CD4-positive, alpha-beta T cell treated with Interleukin-17A for 1 hour (primary cell): ENCODE measurements at places on chromosomes 6 and 20.
A peak's percentile ranks its signal among the peaks of the same experiment; 100 is the strongest.

DNA sequence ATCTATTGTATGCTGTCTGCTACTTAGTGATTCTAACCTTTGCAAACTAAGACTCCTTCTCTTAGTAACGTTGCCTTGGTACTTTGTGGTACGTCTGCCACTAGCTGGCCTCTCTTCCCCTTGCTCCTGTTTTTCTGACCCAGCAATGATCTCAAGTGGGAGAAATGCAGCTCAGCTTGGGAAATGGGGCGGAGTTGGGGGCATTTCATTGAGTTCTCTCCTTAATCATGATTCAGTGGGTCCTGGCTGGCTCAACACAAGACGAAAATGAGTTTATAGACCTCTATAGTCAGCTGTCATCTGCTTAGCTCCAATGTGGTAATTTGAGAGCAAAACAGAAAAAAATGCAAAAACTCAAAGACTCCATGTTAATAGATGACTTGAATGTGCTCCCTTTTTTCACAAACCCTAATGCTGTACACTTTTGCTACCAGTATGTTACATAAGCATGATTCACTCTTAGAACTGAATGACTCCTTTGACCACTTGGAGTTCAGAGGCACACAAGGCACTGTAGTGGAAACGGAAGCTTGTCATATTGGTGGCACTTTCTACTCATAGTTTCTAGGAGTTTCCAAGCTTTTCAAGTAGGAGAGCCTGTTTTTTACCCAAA, 55.3 kb upstream of the SOX4 start:
- DNase-seq, result no peak

DNA sequence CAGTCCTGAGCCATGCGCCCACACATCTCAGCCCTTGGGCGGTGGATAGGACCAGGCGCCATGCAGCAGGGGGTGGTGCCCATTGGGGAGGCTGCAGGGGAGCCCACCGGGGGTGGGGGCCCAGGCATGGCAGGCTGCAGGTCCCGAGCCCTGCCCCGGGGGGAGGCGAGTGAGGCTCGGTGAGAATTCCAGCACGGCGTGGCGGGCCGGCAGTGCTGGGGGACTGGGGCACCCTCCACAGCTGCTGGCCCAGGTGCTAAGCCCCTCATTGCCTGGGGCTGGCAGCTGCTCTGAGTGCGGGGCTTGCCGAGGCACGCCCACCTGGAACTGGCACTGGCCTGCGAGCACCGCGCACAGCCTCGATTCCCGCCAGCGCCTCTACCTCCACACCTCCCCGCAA, 21.6 kb upstream of the PRL start:
- no peak for DNase-seq

DNA sequence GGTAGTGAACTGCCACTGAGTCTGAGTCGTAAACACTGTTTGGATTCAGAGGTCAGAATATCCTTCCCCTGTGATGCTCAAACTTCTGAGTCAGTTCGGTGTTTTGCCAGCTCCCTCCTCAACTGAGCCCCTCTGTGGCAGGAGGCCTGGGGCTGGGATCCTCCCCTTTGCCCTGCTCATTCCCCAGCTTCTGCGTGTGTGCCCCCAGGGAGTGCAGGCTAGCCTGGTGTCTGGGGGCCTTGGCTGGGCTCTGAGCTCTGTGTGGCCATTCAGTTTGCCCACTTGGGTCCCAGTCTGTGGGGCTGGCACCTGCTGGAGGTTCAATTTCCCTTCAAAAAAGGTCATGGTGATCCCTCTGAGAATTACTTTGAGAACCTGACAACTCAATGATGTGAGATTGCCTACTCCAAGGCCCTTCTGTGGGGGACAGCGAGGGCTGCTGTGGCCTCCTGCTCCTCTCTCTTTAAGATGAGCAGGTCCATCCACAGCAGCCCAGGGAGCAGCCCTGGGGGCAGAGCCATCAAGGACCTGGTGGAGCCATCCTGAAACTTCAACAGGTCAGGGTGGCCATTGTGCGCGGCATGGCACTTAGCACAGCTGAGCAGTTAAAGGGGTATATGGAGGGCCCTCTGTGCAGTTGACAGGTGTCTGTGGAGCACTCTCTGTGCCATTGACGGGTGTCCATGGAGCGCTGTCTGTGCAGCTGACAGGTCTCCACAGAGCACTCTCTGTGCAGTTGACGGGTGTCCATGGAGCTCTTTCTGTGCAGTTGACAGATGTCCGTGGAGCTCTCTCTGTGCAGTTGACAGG, 147.2 kb downstream of the SYCP2 start:
- DNase-seq, result no peak

DNA sequence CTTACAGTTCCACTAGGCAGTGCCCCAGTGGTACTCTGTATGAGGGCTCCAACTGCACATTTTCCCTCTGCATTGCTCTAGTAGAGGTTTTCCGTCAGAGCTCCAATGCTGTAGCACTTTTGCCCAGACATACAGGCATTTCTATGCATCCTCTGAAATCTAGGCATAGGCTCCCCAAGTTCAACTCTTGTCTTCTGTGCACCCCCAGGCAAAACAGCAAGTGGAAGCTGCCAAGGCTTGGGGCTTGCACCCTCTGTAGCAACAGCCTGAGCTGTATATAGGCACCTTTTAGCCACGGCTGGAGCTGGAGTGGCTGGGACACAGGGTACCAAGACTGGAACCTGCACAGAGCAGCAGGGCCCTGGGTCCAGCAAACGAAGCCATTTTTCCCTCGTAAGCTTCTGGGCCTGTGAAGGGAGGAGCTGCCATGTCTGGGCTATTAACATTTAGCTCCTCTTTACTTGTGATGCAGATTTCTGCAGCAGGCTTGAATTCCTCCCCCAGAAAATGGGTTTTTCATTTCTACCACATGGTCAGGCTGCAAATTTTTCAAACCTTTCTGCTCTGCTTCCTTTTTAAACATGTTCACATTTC, 596.2 kb upstream of the ADGRB3 start:
- no peak for DNase-seq

GRCh38 chr6:3456898-3457709, at the start of gene SLC22A23:
SLC22A23 (minus strand) TSS chr6:3457050; CDS start chr6:3456559, 491 bp downstream.
- DNase-seq, result peak; percentile 76

DNA sequence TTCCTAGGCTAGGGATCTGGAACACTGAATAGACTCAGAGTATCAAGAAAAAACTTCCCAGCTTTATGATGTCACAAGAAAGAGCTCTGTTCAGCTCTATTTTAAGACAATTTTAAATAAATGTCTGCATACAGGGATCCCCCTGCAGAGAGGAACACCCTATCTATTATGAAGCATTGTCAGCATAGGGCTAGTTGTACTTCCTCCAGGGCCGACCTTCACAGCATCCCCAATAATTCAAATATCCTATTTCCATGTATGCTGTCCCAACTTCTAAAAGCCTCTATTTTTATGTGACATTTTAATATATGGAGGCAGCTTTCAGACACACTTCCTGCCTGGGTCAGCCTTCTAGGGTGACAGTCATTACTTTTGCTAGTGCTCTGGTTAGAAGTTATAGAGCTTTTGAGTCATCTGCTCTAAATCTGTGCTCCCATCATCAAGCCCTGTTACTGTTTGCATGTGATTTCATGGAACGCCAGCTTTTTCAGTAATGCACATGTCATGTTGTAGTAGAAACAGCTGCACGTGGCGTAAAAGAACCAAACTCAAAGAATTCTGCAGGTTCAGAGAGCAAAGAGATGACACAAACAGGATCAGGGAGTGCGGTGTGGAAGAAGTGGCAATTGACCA, 189.2 kb downstream of the ADGB start:
- DNase-seq, result no peak

- no peak for DNase-seq
Measured at GRCh38 chr6:5325173-5325572, 63.9 kb downstream of the FARS2 start.

GRCh38 chr6:109793792-109794191, 102.7 kb downstream of the FIG4 start:
- DNase-seq, result no peak

- DNase-seq, result peak; percentile 75
Measured at GRCh38 chr20:62010551-62011402, 54.9 kb downstream of the TAF4 start.

DNA sequence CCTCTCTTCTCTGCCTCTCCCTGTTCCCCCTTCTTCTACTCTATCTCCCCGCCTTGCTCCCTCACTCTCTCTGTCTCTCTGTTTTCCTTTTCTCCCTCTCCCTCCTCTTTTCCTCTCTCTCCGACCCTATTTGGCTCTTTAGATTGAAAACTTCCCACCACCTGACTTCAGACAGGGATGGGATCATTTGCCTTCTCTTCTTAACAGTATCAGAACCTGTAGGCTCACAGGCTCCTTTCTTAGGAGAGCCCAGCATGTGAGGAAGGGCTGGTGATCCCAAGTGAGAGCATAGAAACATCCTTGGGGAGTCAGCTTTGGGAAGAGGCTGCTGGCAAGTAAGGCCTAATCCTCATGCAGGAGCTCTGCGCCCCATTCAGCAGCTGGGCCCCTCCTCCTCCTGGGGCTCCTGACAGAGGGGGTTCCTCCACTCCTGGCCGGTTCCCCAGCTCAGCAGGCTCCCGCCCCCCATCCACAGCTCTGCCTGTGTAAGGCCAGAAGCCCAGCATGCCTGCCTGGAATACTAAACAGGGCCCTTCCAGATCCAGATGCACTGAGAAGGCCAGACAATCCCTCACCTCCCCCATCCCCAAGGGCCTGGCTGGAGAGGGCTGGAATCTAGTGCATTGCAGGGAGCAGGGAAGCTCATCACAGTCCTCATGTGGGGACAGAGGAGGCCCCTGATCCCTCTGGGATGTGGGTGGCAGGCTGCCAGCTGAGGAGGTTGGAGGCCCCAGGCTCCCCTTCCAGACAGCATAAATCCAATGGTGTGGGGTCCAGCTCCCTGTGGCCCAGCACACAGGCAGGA, 93.4 kb downstream of the PTPRT start:
- DNase-seq, result no peak

GRCh38 chr6:108597572-108598304, 37.0 kb downstream of the FOXO3 start:
- DNase-seq, result no peak

GRCh38 chr6:102571236-102571908, 1177.9 kb downstream of the GRIK2 start:
- DNase-seq, result no peak

DNA sequence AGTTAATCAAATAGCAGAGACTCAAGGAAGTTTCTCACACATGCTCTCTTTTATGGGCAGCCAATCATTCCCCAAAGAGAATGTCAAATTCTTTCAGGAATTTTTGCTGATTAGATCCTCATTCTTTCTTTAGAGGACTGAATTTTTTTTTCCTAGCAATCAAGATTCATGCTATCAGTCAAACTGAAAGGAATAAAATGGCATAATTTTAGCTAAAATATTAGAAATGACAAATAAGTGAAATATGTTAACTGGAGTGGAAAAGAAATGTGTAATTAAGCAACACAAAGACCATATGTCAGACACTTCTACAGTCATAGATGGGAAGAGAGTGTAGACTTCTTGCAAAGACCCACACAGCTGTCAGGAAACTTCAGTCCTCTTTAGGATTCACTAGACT, 242.3 kb upstream of the RNF217 start:
- DNase-seq, result no peak

DNA sequence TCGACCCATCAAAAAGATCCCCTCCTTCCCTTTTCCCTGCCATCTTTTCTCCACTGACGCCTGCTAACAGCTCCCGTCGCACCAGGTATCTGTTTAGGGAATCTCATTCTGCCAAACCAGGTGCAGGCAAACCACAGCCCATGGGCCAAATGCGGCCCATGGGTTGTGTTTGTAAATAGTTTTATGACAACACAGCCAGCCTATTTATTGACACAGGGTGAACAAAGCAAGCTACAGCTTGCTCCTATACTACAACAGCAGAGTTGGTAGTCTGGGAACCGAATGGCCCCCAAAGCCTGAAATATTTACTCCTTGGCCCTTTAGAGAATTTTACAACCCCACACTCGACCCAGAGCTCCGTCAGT, 16.4 kb downstream of the NFATC2 start:
- no peak for DNase-seq

DNA sequence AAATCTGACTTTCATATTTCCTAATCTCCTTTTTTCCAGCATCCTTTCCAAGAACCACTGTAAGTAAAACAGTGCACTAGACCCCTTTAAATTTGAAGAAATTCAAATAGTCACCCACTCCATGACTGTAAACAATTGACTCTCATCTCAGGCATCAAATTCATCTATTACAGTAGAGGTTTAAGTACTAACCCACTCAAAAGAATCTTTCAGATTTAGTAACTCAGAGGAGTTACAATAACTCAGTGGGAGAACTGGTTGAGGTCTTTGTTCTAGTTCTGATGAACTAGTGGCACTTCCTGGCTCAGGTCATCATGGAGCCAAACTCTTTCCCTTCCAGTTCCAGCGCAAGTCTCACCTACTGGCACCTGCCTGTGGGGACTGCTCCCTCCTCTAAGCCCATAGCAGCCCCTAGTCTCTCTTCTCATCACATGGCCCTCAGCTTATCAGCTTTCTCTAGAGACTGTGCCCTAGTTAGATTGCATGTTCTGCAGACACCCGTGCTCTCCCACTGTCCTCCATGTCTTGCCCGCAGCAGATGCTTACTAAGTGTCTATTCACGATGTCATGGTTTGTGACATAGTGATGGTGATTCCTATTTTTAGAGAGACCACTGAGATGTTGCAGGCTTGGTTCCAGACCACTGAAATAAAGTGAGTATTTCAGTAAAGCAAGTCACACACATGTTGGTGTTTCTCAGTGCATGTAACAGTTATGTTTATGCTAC, 196.2 kb downstream of the TBC1D7 start:
- no peak for DNase-seq

GRCh38 chr6:53536561-53536960, 8.3 kb downstream of the GCLC start:
- no peak for DNase-seq

GRCh38 chr6:158586652-158587051, 26.8 kb downstream of the TMEM181 start:
- no peak for DNase-seq

GRCh38 chr6:20893412-20893811, 359.2 kb downstream of the CDKAL1 start:
- DNase-seq, result no peak

DNA sequence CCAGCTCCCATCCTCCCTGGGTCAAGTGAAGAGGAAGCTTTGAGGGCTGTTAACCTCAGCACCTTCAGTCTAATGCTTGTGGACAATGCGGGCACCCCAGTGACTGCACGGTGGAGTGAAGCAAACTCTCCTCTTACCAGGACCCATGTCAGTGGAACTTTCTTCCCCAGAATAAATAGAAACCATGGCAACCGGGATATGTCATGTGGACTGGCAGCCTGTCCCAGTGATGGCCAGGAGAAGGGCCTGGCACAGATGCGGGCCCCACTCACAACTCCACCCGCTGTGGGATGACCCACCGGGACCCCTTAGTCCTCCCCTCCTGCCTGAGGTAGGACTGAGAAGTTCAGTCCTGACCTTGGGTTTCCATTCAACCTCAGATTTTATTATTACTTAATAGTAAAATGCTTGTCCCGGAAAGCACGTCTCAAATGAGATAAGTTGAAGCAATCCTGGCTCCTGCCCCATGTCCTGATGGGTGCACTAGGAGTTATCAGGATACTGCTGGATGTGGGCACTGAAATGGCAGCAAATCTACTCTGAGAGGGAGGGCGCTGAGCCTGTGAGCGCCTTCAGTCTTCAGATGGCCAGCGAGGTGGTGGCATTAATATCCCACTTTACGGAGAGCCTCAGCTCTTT, 23.5 kb downstream of the TOX2 start:
- DNase-seq, result no peak

- peak; percentile 74 for DNase-seq
Measured at GRCh38 chr6:27684264-27685211, 211.6 kb upstream of the ZNF184 start.
